Stimulated activated CD8-positive, alpha-beta memory T cell treated with anti-CD3 and anti-CD28 coated beads, Interleukin-2, amount 100 ng/mL, for 1 hour (primary cell): ENCODE measurements at places on chromosomes 5 and 9.

DNA sequence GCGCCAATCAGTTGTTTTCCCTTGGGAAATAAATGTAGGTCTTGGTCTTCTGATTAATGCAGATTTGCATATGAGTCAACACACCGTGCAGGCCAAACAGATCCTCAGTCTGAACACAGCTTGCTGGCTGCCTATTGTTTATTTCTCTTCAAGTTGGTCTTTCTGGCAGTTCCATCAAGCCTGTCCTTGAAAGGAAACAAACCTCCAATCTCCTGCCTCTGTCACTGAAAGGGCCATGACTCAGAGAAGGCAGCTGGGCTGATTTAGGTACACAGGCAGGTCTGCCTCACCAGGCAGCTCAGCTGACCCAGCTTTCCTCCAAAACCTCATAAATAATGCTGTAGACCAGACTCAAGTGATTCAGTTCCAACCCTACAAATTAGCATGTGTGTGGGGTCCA lies 175.9 kb downstream of the MAN2A1 start:
- no peak for DNase-seq

DNA sequence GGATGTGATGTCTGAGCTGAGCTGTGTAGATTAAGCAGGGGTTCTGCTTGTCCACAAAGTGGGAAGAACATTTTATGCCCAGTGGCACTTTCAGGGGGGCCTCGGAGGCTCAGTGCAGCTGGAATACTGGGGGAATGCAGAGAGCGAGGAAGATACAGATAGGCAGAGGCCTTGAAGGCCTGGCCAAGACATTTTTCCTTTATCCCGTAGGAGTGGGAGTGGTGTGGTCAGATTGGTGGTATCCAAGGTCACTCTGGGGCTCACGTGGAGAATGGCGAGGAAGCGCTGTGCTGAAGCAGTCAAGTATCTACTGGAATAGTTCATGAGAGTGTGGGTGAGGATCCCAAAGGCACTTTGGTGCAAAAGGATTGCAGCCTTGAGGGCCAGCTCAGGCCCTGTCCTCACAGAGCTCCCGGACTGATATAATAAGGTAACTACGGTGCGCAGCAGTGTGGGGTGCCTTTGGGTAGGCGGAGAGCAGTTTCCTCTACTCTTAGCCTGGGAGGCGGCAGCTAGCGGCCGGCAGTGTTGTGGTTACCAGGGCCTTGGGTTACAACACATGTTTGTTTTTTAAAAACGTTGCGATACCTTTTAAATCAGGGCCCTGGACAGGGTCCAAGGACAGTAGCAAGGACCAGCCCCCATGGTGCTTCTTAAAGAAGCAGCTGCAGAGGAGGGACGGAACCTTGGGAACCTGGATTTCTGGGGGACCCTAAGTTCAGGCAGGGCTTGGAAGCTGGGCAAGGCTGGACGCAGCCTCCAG lies 10.8 kb upstream of the CCDC69 start:
- no peak for DNase-seq

DNA sequence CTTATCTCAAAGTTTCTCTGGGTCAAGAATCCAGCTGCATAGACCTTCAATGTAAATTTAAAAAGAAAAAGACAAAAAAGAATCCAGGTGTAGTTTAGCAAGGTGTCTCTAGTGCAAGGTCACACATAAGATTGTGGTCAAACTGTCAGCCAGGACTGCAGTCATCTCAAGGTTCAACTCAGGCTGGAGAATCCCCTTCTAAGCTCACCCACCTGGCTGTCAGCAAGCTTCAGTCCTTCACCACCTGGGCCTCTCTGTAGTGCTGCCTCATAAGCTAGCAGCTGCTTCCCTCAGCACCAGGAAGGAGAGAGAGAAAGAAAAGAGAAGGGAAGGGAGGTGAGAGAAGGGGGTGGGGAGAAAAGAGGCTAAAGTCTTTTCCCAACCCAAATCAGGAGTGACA lies 146.7 kb downstream of the ACTL7B start:
- DNase-seq: no peak

- no peak for DNase-seq
These were observed 115.5 kb upstream of the DMRT1 start for GRCh38 chr9:726005-726404.

DNA sequence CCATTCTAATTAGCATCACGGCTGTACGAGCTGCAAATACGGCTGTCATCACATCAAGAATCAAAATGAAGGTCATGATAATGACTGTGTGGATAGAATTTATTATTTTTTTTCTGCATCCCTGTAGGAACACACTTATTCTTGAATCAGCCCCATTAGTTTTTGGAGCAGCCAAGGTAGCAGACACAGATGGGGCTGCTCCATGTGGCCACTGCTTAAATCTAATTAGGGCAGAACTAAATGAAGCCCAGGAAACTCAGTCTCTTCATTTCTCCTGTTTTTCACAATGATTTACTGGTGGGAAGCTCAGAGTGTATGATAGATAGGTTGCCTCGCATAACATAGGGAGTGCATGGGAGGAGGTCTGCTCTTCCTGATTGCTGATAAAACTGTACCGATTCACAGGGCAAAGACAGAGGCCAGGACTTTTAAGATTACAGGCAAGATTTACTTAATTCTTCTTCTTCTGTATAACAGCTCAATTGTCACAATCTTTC lies 275.5 kb downstream of the GLIS3 start:
- DNase-seq: no peak
